ENCODE measurements at places on chromosomes 7 and 10. TPM values are rescaled to one million over a fixed set of nuclear protein-coding genes. Genes with fewer than 3 reads are reported as not detected.

CTAGE8 gene
- total RNA-seq = 1.2 TPM

GPR15LG gene
- not detected for total RNA-seq

CCL24 gene
- not detected for total RNA-seq

NPY4R2 gene
- not detected for total RNA-seq

ZNHIT1 gene
- 116 TPM for total RNA-seq

GRCh38 chr10:112857493-112857892 is 92.6 kb upstream of the TCF7L2 start:
- DNase-seq = no peak
- H3K36me3 ChIP-seq = no peaks in the 10 kb centered on the region
- H3K27ac ChIP-seq = no peak overlapping the region
- H3K27me3 ChIP-seq = no peaks in the 10 kb centered on the region
- no peak overlapping the region for H3K4me3 ChIP-seq
- H3K4me1 ChIP-seq = peaks cover 4% of the 10 kb centered on the region

DNA sequence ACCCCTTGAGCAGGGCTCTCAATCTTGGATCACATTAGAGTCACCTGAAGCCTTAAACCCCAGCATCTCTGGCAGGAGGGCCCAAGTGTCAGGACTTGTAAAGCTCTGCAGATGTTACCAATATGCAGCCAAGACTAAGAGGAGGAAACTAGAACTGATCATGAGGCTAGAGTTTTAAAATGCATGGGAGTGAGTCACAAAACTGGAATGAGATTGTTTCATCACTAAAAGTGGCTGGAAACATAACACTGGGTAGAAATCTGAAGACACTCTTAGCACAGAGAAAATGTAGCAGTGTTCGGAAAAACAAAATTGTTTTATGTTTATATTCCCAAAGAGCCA is 63.3 kb upstream of the GHITM start:
- no peaks in the 10 kb centered on the region for H3K4me1 ChIP-seq
- no peaks in the 10 kb centered on the region for H3K36me3 ChIP-seq
- no peaks in the 10 kb centered on the region for H3K27me3 ChIP-seq
- H3K27ac ChIP-seq = no peak overlapping the region

GRCh38 chr7:100019908-100020307 is 4.5 kb downstream of the ZKSCAN1 start:
- no peaks in the 10 kb centered on the region for H3K27me3 ChIP-seq
- H3K27ac ChIP-seq = no peak overlapping the region
- H3K4me3 ChIP-seq = no peak overlapping the region
- peaks cover 25% of the 10 kb centered on the region for H3K36me3 ChIP-seq
- H3K4me1 ChIP-seq = peaks cover 64% of the 10 kb centered on the region
- no peak for DNase-seq

DNA sequence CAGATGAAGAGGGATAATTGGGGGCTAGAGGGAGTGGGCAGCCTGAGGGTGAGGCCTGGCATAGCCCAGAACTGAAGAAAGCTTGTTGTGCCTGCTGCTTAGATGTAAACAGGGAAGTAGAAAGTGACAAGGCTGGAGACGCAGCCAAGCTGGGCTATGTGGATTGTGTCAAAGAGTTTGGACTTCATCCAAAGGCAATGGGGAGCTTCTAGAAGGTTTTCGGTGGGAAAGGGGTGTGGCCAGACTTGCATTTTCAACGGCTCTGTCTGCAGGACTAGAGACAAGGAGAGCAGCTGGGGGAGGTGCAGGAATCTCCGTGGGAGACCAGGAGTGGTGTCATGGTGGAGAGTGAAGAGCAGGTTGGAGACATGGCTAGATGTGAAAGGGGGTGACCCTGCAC is 48.8 kb downstream of the GOLGA7B start:
- H3K4me3 ChIP-seq = no peak overlapping the region
- H3K4me1 ChIP-seq = no peaks in the 10 kb centered on the region
- H3K27me3 ChIP-seq = no peaks in the 10 kb centered on the region

- H3K27me3 ChIP-seq = no peaks in the 10 kb centered on the region
- H3K4me3 ChIP-seq = no peak overlapping the region
- H3K36me3 ChIP-seq = peaks cover 7% of the 10 kb centered on the region
Observed at GRCh38 chr10:96541921-96542320, 28.2 kb upstream of the TLL2 start.

DNA sequence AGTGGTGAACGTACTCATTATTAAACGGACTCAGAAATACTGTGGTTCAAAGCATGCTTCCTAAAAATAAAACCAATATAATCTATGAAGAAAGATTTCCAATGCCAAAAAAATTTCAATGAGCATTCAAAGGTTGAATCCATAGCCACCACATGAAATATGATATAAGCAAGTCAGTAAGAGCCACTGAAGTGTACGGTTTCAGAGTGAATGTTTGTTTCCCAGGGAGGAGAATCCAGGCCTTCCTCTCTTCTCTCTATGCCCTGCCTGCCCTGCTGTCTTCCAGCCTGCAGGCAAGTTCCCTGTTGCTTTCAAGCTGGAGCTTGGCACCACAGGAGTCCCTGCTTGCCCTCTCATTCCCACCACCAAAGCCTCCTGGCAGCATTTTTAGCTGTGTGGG is 1171.6 kb upstream of the C7orf33 start:
- no peaks in the 10 kb centered on the region for H3K27me3 ChIP-seq
- H3K27ac ChIP-seq = no peak overlapping the region
- no peaks in the 10 kb centered on the region for H3K4me1 ChIP-seq
- no peaks in the 10 kb centered on the region for H3K36me3 ChIP-seq
- no peak for DNase-seq

DNA sequence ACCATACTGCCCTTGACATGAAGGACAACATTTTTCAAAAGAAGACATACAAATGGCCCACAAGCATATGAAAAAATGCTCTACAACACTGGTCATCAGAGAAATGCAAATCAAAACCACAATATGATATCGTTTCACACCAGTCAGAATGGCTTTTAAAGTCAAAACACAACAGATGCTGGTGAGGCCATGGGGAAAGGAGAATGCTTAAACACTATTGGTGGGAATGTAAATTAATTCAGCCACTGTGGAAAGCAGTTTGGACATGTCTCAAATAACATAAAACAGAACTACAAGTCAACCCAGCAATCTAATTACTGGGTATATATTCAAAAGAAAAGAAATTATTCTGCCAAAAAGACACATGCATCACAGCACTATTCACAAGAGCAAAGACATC is 4.2 kb upstream of the NT5C3A start:
- no peak overlapping the region for H3K27ac ChIP-seq
- DNase-seq = no peak
- no peaks in the 10 kb centered on the region for H3K4me1 ChIP-seq
- no peaks in the 10 kb centered on the region for H3K27me3 ChIP-seq
- H3K36me3 ChIP-seq = no peaks in the 10 kb centered on the region
- H3K4me3 ChIP-seq = no peak overlapping the region

- no peak overlapping the region for H3K27ac ChIP-seq
- no peaks in the 10 kb centered on the region for H3K36me3 ChIP-seq
- H3K27me3 ChIP-seq = no peaks in the 10 kb centered on the region
- no peak for DNase-seq
- no peaks in the 10 kb centered on the region for H3K4me1 ChIP-seq
Observed at GRCh38 chr7:71239586-71240268, 107.8 kb downstream of the GALNT17 start.

DNA sequence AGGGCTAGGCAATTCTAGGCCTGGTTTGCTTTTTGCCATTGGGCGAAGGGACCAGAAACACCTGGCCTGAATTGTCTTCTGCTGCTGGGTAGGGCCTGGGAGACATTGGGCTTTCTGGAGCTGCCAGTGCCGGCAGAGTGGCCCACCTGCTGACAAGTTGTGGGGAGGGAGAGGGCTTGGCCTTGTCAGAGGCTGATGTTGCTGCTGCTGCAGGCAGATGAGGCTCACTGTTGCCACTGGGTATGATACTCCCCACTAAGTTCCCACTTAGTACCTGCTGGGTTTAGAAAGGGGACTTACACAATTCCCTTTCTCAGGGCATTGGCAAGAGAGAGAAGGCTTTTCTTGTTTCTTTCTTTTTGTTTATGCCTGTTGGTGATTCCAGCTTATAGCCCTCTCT is 289.6 kb upstream of the NPVF start:
- H3K27me3 ChIP-seq = no peaks in the 10 kb centered on the region
- no peak for DNase-seq
- H3K4me1 ChIP-seq = no peaks in the 10 kb centered on the region

DNA sequence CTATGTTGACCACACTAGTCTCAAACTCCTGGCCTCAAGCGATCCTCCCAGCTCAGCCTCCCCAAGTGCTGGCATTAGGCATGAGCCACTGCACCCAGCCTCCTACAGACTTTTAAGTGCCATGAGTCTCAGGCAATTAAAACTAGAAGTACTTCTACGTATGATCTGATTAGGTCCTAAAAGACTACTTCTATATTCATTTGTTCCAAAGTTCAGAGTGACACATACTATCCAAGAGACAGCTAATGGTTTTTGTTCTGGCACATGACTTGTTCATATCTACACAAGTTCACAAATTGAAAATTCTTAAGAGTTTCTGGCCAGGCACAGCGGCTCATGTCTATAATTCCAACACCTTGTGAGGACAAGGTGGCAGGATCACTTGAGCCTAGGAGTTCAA is 11.7 kb downstream of the ARHGAP19 start:
- no peak overlapping the region for H3K27ac ChIP-seq
- no peak overlapping the region for H3K4me3 ChIP-seq
- H3K4me1 ChIP-seq = peaks cover 9% of the 10 kb centered on the region
- no peak for DNase-seq
- H3K27me3 ChIP-seq = no peaks in the 10 kb centered on the region

DNA sequence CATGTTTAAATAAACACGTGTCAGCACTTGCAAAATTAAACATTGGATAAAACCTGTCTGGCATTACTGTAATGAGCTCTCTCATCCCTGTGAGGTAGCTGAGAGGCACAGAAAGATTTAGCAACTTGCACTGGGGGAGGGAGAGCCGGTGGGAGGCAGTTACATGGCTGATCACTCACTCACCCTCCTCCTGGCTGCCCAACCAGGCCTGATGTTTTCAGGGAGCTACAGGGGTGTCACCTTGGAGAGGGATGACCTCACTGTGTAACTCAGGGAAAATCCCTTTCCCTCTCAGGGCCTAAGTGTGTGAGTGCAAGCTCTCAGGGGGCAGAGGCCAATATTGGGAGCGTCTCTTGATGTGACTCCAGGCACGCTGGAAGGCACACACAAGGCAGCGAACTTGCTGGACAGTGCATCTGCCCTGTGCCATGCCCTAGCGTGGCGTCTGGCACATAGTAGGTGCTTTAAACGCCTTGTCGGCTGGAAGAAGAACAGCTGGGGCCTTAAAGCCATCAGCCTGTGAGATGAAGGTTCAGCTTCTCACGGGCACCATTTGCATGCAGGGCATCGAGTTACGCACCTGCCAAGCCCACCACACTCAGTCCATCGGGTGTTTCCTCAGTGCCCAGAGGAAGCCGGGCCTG is 51.1 kb downstream of the ELFN1 start:
- H3K27me3 ChIP-seq = no peaks in the 10 kb centered on the region
- H3K4me1 ChIP-seq = no peaks in the 10 kb centered on the region
- DNase-seq = no peak

DNA sequence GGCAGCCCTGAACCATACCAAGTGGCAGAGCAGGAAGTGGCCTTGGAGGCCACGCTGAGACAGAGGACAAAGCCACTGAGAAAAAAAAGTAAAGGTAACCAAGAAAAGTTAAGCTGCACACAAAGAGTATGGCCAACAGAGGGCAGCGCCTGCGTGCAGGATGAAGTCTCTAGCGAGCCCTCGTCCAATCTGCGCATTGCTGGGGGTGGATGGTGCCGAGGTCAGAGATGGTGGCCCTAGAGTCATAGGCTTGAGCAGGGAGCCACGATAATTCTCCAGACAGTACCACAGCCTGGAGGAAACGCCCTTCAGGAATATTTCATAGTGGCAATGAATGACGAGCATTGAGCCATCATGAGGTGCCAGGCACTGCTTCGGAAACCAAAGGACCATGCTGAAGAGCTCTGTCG is 9.7 kb downstream of the ATP6V0E2 start:
- DNase-seq = peak; percentile 75
- no peak overlapping the region for H3K4me3 ChIP-seq

DNA sequence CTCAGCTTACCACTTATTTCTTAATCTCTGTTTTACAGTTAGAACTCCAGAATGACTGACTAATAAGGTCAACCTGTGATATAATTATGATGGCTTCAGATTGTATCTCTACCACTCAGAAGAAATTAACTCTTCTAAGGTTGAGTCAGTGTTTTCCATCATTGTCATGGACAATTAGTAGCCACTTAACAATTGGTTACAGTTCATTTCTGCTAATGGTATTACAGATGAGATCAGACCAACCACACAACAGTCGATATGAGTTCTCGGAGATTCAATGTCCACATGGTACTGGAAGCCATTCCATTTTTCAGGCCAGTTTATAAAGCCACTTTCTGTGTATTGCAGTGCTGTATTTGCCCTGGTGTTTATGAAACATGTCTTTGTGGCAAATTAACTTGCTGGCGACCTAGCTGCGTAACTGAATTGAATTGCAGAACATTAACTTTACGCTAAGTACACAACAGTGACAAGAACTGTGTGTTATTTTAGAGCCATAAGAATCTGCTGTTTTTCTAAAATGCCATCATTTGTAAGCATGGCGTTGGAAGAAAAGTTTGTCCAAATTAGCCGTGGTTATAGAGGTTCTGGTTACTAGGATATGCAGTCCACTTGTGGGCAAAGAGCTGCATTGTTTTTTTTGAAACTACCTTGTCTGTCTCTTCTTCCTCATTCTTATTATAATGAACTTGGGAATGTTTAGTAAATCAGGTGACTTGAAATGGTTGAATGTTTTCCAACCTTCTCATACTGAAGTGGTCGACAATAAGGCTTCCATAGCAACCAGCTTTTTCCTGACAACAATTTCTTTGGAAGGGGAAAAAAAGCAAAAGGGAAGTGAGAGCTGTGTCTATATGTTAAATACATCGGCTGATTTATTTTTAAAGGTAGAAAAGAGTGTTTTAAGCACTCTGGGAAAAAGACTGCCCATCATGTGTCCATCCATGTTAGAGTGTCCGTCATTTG is 76.4 kb downstream of the CELF2 start:
- DNase-seq = no peak
- no peaks in the 10 kb centered on the region for H3K36me3 ChIP-seq
- no peaks in the 10 kb centered on the region for H3K27me3 ChIP-seq
- no peak overlapping the region for H3K4me3 ChIP-seq
- no peak overlapping the region for H3K27ac ChIP-seq

DNA sequence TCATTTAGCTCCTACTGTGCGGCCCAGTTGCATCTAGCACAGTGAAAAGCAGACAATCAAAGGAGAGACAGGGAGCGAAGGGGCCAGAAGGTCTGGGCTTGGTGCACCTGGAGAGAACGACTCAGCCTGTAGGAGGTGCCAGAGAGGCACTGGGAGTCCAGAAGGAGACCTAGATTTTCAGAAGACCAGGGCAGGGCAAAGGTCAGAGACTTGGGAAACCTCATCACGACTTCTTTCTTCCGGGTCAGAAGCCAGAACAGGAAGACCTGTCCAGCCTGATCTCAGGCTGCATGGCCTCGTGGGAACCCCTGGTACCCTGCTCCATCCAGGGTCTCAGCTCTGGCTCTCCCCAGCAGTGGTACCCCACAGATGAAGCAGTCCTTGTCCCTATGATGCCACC is 5.2 kb downstream of the AGAP3 start:
- DNase-seq = no peak
- no peak overlapping the region for H3K27ac ChIP-seq
- H3K36me3 ChIP-seq = no peaks in the 10 kb centered on the region
- peaks cover 7% of the 10 kb centered on the region for H3K4me1 ChIP-seq

GRCh38 chr10:23965123-23965522 is 243.8 kb upstream of the KIAA1217 start:
- no peaks in the 10 kb centered on the region for H3K27me3 ChIP-seq
- H3K36me3 ChIP-seq = no peaks in the 10 kb centered on the region
- no peaks in the 10 kb centered on the region for H3K4me1 ChIP-seq
- H3K27ac ChIP-seq = no peak overlapping the region
- DNase-seq = no peak

- DNase-seq = no peak
- H3K36me3 ChIP-seq = no peaks in the 10 kb centered on the region
Observed at GRCh38 chr7:156274557-156274956, 366.0 kb upstream of the RNF32 start.
